Upper lobe of right lung (tissue), 1 donor: ENCODE measurements at places on chromosomes 7 and 10.
A peak's percentile ranks its signal among the peaks of the same experiment; 100 is the strongest.

DNA sequence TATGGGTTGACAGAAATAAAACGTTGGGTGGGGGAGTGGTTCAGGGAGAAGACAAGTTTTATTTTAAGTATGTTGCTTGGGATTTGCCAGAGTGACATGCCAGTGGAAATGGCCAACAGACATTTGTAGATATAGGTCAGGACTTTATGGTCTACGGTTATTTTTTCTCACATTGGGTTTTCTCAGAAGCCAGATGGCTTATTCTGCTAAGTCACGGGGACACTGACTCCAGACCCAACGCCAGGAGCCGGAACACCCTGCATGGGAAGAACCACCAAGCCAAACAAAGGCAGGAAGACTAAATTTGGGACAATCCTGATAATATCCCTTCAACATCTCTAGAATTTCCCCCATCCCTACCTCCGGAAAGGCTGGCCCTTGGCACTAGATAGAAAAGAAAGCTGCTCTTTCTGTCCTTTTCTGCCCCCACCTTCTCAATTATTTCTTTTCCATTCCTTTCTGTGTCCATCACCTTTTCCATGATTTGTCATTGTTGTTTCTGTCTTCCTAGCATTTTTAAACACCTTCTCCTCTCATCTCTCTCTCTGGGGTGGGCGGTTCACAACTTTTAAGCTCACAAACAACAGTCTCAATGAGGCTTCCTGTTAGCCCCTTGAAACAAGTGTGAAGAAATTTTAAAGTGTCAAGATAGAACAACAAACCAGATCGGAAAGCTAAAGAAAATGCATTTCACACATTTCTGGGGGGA is 44.7 kb downstream of the TBXAS1 start:
- DNase-seq: no peak

DNA sequence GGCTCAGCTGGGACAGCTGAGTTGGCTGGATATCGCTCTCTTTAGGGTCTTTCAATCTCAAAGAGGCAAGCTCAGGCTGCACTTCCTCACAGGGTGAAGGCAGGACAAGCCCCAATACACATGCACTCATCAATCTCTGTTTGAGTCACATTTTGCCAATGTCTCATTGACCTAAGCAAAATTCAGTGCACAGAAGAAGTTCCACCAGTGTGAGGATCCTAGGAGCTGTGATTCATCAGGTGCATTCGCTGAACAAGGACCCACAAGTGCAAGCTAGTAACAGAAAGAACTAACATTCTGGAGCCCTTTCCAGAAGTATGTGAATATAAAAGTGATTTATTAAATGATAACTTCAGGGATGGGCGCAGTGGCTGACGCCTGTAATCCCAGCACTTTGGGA is 477.2 kb downstream of the GPAM start:
- DNase-seq: no peak

- no peak for DNase-seq
Measured at GRCh38 chr10:91215384-91215783, 5.1 kb upstream of the PCGF5 start.

- no peak for DNase-seq
Measured at GRCh38 chr10:73449113-73449512, 15.8 kb upstream of the MSS51 start.

- DNase-seq: no peak
Measured at GRCh38 chr10:110170142-110170971, 37.0 kb upstream of the MXI1 start.

- no peak for DNase-seq
Measured at GRCh38 chr7:95578299-95578855, 17.9 kb downstream of the PDK4 start.

DNA sequence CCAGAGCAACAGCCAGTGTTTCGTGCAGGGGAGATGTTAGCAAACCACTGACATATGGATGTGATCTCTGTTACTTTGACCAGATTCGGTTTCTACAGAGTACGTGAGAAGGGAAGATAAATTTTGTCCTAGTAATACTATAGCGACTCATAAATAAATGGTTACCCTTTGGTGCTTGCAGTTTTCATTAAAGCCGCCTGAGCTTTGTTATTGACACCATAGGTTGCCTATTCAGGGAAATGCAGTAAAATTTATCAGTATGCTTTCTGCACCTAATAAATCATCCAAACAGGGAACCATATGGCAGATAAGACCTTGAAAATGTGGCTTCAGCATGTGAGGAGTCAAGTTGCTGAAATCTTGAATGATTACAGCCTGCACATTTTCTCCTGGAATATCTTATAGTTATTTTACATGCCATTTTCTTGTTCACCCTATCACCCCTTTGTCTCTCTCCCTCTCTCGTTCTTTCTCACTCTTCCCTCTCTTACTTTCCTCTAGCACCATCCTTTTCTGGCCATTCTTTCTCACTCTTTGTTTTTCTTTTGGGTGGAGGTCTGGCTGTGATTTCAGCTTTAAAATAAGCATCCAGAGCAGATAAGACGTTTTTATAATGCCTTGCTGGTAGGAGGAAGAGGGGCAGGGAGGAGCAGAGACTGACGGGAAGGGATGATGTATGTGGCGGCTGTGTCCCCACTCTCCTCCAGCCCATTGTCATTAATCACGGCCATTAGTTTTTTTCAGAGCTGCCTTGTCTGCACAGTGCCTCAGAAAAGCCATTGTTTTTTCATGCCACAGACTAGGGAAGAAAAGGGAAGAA is 182.5 kb downstream of the LRMDA start:
- DNase-seq: no peak

DNA sequence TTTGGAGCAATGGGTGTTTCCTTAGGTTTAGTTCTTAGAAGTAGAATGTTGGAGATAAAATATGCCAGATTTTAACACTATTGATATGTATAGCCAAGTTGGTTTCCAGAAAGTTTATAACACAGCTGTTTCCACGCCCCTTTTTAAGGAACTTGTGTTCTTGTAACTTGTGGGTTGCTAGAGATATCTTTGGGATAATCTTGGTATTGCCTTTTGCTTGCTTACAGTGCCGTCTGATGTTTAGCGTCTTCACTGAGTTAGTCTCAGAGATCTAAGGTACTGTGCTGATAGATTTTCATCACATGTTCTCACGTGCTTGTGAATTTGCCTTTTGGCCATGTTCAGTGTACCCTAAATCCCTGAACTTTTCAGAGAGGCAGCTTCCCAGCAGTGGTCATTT is 12.4 kb downstream of the TMEM248 start:
- no peak for DNase-seq

DNA sequence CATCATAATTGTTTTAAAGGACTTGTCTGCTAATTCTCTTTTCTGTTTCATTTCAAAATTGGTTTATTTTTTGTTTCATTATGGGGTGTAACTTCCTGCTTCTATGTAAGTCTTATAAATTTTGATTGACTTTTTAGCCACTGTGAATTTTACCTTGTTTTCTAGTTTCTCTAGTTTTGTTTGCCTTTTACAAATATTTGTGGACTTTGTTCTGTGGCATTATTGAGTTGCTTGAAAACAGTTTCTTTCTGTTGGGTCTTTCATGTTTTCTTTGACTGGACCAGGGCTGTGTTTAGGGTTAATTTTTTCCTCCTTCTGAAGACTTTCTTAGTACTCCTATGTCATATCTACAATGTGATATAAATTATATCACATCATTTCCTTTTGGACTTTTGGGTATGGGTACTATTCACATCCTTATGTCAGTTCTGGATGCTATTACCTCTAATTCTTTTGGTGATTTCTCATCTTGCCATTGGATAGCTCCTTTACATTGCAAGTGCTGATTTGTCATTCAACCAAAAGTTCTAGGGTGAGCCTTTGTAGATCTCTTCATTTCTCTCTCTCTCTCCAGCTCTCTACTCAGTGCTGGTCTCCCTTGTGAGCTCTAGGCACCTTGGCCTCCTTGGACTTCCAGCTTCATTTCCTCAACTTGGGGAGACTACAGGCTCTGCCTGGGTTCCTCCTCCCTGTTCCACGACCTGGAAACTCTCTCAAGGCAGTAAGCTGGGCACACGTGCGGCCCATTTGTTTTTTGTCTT is 36.9 kb downstream of the MLLT10 start:
- DNase-seq: no peak

DNA sequence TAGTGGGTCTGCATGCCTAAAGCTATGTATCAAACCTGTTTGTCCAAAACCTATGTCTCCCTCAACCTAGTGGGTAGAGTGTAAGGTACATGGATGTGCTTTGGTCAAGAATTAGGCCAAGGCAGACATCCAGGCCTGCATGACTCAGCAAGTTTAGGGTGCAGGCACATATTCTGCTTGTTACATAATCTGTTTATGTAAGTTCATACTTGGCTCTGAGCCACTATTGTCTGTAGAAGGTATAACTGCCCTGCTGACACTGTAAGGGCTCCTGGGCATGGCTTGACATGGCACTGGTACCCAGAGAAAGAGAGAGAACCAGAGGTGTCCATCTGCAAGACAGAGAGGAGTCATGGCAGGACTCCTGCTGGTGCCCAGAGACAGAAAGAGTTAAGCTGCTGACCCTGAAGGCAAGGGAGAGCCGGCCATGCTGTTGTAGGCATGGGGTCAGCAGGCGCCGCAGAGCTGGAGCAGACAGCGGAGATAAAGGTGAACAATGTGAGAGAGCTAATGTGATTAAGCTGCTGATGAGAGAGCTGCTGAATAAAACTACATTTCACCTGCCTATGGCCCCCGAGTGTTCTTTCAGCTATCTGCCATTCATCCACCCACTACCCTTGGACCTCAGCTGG is 118.5 kb upstream of the TMEM106B start:
- DNase-seq: no peak

- peak; percentile 62 for DNase-seq
Measured at GRCh38 chr10:102629661-102630614, 14.3 kb upstream of the TRIM8 start.

- DNase-seq: peak; percentile 77
Measured at GRCh38 chr7:16753932-16754855, 639 bp downstream of the TSPAN13 start.

DNA sequence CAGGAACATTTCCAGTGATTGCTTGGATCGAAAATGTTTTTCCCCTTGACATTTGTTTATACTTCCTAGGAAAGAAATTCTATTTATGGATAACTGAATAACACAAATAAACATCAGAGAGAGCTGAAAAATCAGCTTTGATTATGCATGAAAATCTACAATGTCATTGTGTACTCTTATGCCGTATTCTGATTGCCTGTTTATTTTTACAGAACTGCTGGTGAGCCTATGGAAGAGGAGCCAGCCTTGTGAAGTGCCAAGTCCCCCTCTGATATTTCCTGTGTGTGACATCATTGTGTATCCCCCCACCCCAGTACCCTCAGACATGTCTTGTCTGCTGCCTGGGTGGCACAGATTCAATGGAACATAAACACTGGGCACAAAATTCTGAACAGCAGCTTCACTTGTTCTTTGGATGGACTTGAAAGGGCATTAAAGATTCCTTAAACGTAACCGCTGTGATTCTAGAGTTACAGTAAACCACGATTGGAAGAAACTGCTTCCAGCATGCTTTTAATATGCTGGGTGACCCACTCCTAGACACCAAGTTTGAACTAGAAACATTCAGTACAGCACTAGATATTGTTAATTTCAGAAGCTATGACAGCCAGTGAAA is 121.5 kb downstream of the TWIST1 start:
- DNase-seq: no peak

DNA sequence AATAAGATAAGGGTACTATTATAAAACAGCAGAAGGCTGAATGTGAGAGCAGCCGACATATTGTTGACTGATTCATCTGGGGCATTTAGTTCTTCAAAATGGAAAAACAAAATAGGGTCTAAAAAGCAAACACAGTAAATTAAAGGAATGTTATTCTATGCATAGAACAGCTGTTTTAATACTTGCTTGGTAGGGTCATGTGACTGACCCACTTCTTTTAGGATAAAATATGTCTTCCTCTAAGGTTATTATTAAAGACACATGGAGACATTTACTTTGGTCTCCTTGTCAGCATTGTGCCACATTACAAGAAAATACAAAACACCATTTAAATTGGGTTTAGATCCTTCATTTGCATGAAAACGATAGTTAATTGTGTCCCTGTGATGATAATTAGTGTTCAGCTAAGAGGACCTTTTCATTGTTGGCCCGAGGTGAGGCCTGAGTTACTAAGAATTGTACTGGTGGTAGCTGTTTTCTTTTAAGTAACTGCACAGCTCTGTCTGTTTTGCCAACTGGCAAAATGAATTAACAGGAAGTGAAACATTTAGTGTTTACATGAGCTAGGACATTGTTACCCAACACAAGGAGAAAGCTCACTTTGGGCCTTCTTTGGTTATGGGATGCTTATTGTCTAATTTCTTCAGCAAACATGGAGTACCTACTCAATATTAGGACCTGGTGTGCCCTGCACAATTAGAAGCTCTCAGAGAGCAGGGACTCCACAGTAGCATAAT is 764.4 kb downstream of the LRMDA start:
- DNase-seq: no peak

- DNase-seq: no peak
Measured at GRCh38 chr10:79387974-79388850, 40.9 kb downstream of the PPIF start.

DNA sequence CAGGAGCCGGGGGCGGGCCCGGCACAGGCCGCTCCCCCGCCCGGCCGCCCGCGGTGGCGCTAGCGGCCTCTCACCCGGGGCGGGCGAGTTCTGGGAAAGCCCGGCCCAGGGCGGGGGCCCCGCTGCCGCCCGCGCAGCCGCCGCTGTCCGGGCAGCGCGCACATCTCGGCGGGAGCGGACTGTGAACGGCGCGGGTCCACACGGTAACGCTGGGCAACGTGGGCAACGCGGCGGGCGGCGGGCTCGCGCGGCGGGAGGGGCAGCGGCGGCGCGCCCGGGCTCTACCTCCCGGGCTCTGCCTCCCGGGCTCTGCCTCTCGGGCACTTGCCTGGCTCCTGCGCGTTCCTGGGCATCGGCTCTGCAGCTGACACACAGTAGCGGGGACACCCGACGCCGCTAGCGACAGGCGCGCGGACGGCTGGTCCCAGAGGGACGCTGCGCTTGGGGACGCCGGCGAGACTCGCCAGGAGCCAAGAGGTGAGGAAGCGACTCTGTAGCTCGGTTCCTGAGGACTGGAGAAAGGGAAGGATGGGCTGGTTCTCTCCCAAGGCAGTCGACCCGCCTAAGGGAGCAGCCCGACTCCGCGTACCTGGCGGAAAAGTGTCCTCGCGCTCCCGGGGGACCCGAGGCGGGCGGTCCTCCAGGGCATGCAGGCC is at the start of gene PLCE1:
Gene PLCE1, plus strand, starts transcription at position 150 of the 656 bp plus-strand sequence. CDS start 37,116 bp downstream, outside the sequence.
- peak; percentile 82 for DNase-seq

DNA sequence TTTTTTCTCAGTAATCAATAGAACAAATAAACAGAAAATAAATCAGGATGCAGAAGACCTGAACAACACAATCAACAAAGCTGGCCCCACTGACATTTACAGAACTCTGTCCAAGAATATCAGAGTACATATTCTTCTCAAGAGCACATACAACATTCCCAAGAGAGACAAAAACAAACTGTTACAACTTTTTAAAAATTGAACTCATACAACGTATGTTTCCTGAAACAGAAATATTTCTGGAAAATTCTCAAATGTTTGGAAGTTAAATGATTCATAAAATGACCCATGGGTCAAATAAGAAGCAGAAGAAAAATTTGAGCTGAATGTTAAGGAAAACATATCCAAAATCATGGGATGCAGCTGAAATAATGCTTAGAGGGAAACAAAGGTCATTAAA is 93.9 kb upstream of the VIPR2 start:
- no peak for DNase-seq

GRCh38 chr7:18520450-18521235 is 25.1 kb downstream of the HDAC9 start:
- DNase-seq: no peak
